ENCODE measurements at places on chromosomes 16 and 17.

GRCh38 chr16:15816228-15816627 lies 40.6 kb downstream of the MYH11 start:
- DNase-seq, result no peak

- no peak for DNase-seq
Measured at GRCh38 chr16:78005881-78006280, 16.5 kb upstream of the CLEC3A start.

- no peak for DNase-seq
Measured at GRCh38 chr17:71111460-71111859, 942.1 kb downstream of the KCNJ2 start.

GRCh38 chr17:74800531-74800930 lies 24.4 kb upstream of the NAT9 start:
- no peak for DNase-seq

GRCh38 chr17:8673612-8674011 lies 43.1 kb upstream of the MYH10 start:
- DNase-seq, result no peak

DNA sequence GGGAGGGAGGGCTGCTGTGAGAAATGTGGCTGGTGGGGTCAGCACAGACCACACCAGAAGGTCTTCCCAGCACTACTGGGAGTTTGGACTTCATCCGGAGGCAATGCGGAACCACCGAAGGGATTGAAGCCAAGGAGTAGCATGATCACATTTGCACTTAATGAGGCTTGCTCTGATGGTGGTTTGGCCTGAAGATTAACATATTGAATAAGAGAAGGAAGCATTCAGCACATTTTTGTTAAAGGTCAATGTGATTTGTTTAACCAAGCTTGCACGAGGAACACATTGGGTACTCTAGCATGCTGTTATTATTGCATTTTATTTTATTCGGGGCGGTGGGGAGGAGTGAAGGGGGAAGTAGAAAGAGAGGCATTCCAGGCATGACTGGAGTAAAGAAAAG lies 378.6 kb downstream of the UTP18 start:
- DNase-seq, result no peak

DNA sequence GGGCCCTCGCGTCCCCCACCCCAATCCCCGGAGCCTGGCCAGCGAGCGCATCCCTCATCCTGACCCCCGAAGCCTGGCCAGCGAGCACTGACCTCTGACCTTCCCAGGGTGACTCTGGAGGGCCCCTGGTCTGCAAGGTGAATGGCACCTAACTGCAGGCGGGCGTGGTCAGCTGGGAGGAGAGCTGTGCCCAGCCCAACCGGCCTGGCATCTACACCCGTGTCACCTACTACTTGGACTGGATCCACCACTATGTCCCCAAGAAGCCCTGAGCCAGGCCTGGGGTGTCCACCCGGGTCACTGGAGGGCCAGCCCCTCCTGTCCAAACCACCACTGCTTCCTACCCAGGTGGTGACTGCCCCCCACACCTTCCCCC lies 2.3 kb downstream of the TPSD1 start:
- DNase-seq, result no peak

GRCh38 chr17:81223762-81224130 lies 981 bp upstream of the CEP131 start:
- no peak for DNase-seq

DNA sequence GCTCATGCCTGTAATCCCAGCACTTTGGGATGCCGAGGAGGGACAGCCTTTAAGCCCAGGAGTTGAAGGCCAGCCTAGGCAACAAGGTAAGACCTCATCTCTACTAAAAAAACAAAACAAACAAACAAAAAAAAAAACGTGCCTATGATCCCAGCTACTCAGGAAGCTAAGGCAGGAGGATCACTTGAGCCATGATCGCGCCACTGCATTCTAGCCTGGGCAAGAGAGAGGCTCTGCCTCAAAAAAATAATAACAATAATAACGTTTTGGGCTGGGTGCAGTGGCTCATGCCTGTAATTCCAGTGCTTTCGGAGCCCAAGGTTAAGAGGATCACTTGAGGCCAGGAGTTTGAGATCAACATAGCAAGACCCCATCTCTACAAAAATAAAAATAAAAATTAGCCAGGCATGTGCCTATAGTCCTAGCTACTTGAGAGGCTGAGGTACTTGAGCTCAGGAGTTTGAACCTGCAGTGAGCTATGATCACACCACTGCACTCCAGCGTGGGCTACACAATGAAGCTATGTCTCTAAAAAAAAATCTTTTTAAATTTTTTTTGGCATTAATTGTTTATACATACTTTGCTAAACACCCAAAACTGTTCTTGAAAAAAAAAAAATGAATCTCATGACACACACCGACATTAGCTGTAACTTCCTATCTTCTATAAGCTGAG lies 3.3 kb downstream of the PHLPP2 start:
- no peak for DNase-seq

DNA sequence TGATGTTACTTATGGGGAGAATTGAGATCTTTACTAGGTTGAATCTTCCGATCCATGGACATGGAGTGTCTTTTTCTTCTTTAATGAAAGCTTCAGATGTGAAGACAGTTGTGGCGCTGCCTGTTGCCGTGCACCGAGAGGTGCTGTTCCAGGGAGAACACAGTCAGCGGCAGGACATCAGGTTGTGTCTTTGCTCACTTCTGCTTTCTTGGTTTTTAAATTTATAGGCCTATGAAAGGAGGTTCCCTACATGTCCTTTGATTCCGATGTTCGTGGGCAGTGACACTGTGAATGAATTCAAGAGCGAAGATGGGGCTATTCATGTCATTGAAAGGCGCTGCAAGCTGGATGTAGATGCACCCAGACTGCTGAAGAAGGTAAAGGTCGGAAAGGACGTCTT lies 49.8 kb downstream of the SEC14L1 start:
- DNase-seq, result no peak

DNA sequence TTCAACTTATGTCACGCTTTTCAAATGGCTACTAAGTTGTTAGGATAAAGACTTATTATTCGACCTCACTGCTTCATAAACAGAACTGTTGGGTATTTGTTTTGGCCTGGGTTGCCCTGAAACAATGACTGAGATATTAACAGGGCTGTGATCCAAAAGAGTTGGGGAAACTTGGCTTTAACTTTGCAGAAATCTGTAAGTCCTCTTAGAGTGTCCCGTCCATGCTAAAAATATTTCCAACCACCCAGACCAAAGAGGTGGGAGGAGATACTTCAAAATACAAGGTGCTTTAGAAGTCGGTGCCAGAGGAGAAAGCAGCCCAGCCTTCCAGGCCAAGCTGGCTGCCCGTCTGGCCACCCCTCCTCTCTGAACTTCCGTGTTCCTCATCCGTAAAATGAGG lies 16.1 kb upstream of the SPATA32 start:
- DNase-seq, result no peak

GRCh38 chr16:69501956-69502745 lies 63.6 kb upstream of the NFAT5 start:
- DNase-seq, result no peak

- DNase-seq, result no peak
Measured at GRCh38 chr16:67833030-67833414, 9.1 kb upstream of the THAP11 start.

DNA sequence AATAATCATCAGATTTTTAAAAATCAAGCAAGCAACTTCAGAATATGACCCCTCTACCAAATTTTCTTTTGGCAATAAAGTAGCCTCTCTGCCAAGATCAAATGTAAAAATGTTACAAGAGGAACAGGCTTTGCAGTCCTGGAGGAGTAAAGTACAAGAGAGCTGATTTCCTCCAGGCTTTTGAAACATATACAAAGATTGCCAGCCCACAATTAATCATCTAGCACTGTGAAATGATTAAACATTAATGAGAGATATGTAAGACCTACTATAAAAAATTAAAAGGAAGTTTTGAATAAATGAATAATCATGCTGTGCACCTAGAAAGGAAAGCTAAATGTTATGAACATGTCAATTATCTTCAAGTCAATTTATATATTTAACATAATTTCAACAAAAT lies 26.3 kb downstream of the TXNDC11 start:
- no peak for DNase-seq

DNA sequence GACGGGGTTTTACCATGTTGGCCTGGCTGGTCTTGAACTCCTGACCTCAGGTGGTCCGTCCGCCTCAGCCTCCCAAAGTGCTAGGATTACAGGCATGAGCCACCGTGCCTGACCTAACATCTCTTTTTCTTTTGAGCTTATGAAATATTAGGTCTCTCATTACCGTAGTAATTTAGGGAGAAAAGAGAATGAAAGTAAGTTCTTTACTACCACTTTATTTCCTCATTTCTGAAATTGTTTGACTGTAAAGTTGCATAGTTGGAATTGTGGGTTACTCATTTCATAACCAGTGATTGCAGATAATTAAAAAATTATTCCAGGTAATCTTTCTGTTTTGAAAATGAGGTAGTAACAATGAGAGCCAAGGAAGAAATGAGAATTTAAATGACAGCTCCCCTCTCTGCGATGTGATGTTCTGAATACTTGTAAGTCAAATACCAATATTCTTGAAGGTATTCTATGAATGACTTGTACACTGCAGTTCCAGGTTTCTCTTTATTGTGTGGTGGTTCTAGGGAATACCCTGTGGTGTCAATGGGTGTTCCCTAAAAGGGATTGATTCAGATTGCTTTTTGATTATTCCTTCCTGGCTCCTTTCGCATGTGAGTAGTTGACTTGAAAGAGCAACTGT lies 28.3 kb downstream of the MAP2K4 start:
- DNase-seq, result no peak

- peak; percentile 75 for DNase-seq
Measured at GRCh38 chr17:49227436-49228261, 2.9 kb downstream of the PHOSPHO1 start.

DNA sequence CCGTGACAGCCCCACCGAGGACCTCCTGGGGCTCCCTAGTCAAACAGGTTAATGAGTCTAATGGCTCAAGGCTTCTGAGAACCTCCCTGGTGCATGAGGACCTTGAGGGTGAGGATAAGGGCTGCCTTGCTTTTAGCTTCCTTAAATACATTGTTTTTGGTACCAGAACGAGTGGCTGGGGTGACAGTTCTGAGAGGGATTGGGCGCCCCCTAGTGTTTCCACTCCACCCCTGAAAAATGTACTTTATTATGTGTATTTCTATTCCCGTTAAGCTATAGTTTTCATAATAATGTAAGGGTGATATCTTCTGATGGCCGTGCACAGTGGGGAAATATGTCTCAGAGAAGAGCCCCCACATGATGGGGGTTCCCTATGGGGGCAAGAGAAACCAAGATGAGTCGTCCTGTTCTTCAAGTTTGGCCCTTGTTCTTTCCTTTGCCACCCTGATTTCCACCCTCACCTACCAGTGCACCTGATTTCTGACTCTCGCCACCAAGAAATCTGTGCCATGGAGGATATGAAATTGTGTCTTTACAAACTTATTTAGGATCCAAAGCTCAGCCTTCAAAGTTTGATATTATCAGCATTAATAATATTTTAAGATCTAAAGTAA lies 14.5 kb upstream of the VWA3A start:
- peak; percentile 60 for DNase-seq

- no peak for DNase-seq
Measured at GRCh38 chr17:2070241-2071023, 15.5 kb downstream of the HIC1 start.

GRCh38 chr16:27318392-27319256 lies 4.8 kb downstream of the IL4R start:
- peak; percentile 38 for DNase-seq

DNA sequence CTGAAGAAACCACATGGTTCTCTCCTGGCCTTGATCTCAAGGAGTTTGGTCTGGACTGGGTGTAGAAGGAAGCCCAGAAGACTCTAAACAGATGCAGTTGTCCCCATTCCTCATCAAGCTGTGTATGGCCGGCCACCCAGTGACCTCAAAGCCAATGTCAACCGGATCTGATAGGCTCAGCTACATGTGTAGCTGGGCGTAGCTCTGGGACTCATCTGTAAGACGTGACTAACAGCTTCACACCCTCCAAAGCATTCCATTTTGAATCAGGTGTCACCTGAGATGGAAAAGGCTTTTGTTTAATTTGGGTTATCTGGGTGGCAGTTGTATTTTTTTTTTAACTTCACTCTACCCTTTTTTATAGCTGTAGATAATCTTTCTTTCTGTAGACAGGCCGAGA lies 130.4 kb downstream of the ABCC12 start:
- no peak for DNase-seq

DNA sequence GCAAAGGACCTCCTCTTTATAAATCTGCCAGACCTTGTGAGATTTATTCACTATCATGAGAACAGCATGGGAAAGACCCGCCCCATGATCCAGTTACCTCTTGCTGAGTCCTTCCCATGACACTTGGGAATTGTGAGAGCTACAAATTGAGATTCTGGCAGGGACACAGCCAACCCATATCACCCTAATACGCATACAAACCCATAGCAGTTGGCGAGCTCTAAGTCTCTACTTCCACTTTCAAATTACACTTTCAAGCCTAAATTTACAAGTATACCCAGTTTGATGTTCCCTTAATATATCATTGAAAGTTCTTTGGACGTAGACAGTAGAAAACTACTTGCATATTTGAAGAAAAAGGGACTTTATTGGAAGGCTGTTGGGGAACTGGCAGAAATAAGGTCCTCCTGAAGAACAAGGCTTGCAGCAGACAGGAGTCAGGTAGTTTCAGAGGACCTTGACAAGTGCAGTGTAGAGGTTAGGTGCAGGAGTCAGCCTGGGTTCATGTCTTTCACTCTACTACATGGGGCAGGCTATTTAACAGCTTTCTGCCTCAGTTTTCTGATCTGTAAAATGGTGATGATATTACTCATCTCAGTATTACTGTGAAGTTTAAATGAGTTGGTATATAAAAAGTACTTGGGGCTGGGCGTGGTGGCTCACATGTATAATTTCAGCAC lies 107.9 kb upstream of the EEF2KMT start:
- no peak for DNase-seq

DNA sequence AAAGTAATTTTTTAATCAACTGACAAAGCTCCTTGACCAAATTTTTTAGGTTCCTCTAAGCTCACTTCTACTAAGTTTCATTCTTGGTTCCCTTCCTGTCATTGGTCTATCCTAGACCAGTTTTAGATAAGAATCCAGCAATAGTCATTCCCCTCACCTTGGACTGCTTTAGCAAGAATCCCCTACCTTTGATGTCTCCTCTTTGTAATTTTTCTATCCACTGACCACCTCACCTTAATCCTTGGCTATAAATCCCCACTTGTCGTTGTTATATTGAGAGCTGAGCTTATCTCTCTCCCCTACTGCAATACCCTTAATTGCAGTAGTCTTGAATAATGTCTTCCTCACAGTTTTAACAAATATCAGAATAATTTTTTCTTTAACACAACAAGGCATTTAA lies 107.2 kb downstream of the USP32 start:
- no peak for DNase-seq

- DNase-seq, result no peak
Measured at GRCh38 chr17:81000631-81001357, 9.2 kb downstream of the CHMP6 start.

DNA sequence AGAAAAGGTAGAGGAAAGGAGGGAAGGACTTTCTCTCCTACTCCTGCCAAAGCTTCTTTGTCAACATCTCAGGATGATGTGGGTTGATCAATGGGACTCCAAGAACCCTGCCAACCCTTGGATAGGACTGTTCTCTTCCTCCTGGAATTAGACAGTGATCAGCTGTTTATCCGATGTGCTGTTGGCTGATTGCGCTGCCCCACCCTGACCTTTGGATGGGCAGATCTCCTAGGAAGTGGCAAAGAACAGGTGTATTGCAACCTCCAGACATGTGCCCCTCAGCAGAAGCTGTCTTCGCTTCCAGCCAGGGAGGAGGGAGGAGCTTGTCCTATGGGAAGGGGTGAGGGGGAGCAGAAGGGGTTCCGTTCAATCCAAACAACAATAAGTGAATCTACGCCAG lies 30.5 kb downstream of the SLC5A11 start:
- no peak for DNase-seq

GRCh38 chr16:49638673-49639610 lies 217.0 kb downstream of the ZNF423 start:
- no peak for DNase-seq

Data from effector CD4-positive, alpha-beta T cell (primary cell).